SHP77 treated with DMSO at 0.1 percent for 48 hours (cell line): ENCODE measurements at places on chromosomes 4 and X.

DNA sequence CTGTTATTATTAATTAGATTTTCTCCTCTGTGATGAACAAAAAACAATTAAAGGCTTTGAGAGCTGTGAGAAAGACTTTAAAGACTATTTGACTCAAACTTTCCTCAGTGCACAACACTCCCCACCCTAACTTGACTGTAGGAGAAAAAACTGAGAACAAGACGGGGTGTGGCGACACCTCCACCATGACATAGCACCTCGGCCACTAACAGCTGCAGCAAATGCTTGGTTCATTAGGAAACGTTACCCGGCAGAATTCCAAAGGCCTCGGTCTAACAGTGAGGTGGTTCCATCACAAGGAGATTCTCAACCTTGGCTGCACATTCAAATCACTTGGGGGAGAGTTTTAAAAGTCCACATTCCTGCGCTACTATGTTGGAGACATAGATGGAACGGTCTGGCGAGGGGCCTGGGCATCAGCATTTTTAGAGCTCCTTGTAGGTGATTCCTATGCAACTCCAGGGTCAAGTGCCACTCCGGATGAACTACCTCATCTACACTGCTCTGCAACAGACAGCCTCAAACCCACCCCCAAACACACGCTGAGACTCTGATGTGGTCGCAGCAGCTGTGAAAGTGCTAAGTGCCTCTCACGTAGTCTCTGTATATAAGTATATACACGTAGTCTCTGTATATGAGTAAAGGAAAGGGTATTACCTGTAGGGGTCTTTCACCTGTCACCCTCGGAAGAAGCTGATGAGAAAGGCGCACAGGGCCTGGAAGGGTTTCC, 1.0 kb downstream of the FGFBP2 start:
- DNase-seq: no peak

DNA sequence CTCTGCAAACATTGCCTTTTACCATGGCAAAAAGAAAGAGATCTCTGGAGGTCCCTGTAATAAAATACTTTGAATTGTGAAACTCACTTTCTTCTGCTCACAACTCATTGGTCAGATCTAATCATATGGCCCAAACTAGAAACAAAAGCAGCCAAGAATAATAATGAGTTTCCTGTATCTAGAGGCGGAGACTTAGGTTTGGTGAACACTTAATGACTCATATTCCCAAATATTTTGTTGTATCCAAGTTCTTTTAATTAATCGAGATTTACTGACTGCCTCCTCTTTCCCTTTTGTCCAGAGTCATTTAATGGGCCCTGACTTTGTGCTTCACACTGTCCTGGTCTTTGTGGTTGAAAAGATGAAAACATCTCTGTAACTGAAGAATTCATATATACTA, 190.6 kb downstream of the CCSER1 start:
- DNase-seq: no peak

DNA sequence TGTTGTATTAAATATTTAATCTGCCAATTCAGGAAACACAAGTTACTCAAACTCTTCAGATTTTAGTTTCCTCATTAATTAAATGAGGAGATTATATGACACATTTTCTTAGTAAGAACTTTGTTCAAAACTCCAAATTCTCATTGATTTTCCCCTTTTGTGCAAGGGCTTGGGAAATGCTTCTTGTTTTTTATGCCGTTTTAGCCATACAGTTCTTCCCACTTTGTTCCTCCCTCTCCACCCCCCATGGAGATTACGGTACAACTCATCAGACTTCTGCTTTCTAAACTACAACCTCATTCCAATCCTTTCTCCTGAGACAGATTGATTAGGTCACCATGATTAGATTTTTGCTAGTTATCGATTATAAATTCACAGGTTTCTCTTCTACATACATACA, 10.9 kb upstream of the BBS7 start:
- no peak for DNase-seq

GRCh38 chrX:36916941-36917340, 91.2 kb upstream of the FAM47C start:
- no peak for DNase-seq

DNA sequence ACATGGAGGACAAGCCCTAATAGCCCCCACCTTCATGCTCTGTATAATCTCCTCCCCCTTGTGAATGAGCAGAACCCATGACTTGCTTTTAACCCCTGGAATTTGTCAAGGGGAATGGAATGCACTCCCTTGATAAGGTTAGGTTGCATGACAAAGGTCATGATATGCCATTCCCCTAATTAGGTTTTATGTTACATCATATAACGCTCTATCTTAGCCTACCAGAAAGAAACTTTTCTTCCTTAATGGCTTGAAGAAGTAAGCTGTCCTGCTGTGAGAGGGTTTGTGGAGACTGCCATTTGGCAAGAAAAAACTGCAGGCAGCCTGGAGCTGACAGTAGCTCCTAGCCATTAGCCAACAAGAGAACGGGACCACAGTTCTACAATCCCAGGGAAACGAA, 399.8 kb upstream of the MAD2L1 start:
- DNase-seq: no peak

DNA sequence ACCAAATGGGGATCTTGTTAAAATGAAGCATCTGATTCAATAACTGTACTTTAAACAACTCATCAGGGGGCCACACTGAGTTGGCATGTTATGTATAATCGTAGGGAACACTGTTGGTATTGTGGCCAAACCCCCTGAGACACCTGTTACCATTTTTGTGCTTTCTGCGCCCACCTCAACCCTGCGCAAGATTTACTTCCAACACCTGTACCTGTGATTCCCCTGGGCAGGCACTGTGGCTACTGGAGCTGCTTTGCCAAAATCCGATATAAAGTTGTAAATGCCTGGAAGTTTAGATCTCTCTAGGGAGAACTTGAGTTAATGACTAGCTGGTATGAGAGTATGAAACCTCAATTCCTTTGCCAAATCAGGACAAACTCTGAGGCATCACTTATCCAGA, 259.8 kb upstream of the ATOH1 start:
- no peak for DNase-seq

GRCh38 chr4:121140716-121141460, 23.2 kb downstream of the TNIP3 start:
- no peak for DNase-seq

DNA sequence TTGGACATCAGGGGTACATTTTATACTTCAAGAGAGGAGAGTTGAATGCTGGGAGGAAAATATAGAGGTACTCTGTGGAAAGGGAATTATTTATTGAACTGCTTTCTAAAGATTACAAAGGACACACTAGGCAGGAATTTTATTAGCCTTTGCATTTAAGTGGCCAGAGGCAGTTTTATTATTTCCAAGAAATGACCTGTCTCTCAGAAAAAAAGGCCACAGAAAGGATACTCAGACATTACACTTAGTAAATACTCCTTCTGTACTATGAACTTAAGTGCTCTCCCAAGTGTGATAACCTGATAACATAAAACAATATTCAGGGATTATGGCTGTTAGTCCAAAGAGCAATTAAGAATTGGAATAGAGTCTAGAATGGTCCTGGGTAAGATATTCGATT, 7.5 kb downstream of the LRRC66 start:
- DNase-seq: no peak

DNA sequence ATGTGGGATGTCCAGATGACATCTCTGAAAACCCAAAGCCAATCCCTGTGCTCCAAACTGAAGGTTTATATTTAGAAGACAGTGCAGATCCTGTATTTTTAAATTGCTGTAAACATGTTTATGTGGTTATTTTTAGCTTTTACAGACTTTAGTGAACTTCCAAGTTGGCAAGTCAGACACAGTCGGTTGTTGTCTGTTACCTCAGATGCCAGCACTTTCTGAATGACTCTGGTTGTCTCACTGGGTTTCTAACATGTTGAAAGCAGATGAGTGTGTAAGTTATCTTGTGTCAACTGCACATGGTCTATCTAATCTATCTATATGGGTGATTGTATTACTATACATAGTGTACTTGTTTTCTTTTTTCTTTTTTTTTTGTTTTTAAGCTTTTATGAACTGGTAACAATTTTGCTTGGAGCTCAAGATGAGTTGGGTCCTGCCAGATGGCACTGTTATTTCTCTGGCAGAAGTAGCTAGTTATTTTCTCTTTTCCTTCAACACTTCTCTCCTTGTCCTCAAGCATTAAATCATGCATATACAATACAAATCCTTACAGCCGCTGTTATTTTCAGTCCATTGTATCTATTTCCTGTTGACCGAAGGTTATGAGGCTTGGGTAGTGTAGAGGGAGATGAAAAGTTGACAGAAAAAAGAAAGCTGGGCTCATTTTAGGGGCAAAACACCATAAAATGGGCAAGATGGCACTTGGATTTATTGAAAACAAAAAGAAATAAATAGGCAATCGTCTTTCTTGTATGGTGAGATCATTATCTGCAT, 66.3 kb downstream of the GAB1 start:
- no peak for DNase-seq

DNA sequence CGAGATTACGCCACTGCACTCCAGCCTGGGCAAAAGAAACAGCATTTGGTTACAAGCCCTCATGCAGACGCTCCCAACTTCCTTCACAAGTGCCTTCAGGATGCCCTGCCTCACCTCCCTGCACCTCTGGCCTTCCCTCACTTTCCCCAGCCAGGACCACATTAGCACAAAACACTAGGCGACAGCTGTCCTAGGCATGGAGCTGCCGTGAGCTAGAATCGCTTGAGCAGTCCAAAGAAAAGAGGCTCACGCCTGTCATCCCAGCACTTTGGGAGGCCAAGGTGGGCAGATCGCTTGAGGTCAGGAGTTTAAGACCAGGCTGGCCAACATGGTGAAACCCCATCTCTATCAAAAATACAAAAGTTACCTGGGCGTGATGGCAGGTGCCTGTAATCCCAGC, 15.8 kb downstream of the RNF212 start:
- DNase-seq: no peak

DNA sequence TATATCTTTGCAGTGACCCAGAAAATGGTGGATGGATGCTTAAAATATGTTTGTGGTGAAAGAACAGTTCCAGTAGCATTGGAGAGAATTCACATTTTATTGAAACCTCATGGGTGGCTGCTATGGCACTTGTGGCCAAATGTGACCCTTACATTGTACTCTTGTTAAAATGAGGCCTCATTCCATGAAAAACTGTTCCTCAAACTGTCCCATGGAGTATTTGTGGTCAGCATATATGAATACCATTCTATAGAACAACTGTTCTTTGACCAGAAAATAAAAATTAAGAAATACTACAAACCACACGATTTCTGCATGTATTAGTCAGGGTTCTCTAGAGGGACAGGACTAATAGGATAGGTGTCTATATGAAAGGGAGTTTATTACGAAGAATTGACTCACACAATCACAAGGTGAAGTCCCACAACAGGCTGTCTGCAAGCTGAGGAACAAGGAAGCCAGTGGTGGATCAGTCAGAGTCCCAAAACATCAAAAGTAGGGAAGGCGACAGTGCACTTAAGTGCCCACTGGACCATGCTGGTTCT, 35.1 kb downstream of the GEMIN8 start:
- no peak for DNase-seq

DNA sequence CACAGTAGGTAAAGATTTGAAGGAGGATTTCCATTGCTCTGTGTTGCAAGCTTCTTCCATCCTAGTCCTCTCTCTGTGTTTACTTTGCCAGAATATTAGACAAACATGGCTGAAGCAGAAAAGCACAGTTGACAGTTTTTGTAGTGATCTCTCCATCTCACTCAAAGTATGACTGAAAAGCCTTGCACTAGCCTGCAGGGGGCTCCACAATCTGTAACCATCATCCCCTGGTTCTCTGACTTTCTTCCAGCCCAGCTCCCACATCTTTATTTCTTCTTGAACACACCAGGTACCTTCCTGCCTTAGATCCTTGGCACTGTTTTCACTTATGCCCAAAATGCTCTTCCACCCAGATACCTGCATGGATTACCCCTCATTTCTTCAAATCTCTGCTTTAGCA, 34.1 kb upstream of the HHIP start:
- no peak for DNase-seq

DNA sequence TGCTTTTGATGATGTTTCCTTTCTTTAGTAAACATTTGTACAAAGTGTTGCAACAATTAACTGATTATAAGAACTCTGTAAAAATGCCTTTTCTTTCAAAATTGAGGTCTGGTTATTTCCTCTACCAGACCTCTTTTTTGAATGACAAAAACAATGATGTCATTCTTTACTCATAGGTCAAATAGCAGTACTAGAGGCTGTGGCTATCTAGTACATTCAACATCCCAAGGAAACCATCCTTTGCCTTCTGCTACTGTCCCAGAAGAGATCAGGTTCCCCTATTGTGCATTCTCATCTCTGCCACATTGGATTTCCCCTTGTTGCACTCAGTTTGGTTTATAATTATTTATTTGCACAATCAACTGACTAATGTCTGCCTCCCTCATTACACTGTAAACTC, 19.1 kb upstream of the MAD2L1 start:
- no peak for DNase-seq

DNA sequence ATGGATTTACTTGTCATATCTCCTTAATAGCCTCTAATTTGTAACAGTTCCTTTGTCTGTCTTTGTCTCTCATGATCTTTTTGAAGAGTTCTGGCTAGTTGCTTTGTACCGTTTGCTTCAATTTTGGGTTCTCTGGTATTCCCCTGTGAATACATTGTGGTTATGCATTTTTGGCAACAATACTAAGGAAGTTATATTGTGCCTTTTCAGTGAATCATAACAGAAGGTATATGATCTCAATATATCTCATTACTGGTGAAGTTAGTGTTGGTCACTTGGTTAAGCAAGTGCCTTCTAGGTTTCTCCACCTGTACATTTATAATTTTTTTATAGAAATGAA, 48.6 kb downstream of the DCLK2 start:
- DNase-seq: no peak

- no peak for DNase-seq
Observed at GRCh38 chr4:121822796-121823504, 733 bp downstream of the CCNA2 start.

- no peak for DNase-seq
Observed at GRCh38 chr4:119130365-119131065, 5.1 kb upstream of the MYOZ2 start.

GRCh38 chr4:165096776-165097175, 15.9 kb downstream of the TMEM192 start:
- no peak for DNase-seq

DNA sequence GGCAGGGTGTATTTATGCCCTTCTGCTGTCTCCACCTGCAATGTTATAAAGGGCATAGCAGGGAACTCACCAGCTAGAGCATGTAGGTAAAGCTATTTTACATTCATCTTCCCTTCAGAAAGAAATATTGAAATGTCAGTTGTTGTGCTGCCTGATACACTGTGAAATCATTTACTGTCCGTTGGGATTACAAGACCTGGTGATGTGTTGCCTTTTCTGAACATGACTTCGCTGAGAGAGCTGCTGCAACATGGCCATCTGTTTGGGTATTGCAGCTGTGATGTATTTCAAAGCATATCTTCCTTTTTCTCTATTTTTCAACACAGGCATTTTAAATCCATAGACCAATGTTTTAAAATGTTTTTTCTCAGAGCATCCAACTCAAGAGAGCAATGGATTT, 644.1 kb upstream of the GNPDA2 start:
- no peak for DNase-seq
